ENCODE measurements at places on chromosomes 16 and 17.

GRCh38 chr16:86216591-86216990 is 293.7 kb upstream of the FOXF1 start:
- no peak for DNase-seq

GRCh38 chr17:46877466-46877865 is 26.1 kb downstream of the WNT9B start:
- peak; percentile 16 for DNase-seq

- no peak for DNase-seq
Observed at GRCh38 chr17:75828076-75828400, 16.2 kb downstream of the UNC13D start.

DNA sequence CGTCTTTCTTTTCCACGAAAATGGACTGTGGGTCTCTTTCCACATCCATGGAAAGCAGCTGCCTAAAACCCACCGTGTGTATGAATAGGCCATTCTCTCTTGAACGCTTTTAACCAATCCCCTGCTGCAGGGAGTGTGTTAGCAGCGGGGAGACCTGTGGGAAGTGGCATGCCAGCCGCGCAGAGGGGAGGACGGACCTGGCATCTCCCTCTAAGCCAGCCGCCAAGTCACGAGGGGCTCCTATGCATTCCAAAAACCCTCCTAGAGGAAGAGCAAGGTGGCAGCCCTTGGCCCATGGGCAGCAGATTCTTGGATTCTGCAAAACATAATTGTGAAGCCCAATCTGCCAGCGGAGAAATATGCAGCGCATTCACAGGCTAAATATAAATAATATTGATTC is 15.4 kb downstream of the RBFOX3 start:
- no peak for DNase-seq

GRCh38 chr16:75377729-75378386 is 55.4 kb downstream of the CFDP1 start:
- peak; percentile 90 for DNase-seq

- DNase-seq, result no peak
Observed at GRCh38 chr16:56939801-56940200, 7.9 kb downstream of the HERPUD1 start.

DNA sequence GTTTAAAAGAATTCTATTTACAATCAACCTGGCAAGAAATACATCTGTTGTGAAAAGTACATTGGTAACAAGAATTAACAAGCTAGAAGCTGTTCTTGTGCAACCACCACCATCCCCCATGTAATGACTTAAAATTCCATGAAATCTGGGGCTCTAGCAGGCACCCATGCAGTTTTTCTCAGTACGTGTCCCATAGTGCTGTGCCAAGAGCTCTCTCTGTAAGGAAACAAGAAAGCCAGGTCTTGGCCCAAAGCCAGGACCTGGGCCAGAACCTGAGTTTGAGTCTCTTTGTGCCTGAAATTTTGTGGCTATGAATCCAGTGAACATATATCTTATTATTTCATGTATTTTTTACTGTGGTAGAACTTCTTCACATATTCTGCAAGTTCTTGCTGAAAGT is 46.6 kb downstream of the NUP93 start:
- peak; percentile 20 for DNase-seq

Data from suppressor macrophage treated with lipopolysaccharide for 4 hours (primary cell).